NCI-H526 treated with DMSO at 0.1 percent for 48 hours (cell line): ENCODE measurements at places on chromosomes 12 and 14.

DNA sequence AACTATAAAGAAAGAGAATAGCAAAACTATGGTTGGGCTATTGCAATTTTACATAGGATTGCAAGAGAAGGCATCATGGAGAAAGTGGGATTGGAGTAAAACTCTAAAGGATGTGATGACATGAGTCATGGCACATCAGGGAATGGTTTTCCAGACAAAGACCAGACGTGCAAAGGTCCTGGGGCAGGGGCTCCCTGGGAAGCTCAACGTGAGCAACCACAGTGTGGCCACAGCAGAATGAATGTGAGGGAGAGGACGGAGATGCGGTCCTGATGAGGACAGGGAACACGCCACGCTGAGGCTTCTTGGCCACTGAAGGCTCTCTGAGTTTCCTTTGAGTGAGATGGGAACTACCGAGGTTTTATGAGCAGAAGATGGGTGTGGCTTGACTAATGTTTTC lies 38.2 kb downstream of the FZD10 start:
- no peak for DNase-seq

DNA sequence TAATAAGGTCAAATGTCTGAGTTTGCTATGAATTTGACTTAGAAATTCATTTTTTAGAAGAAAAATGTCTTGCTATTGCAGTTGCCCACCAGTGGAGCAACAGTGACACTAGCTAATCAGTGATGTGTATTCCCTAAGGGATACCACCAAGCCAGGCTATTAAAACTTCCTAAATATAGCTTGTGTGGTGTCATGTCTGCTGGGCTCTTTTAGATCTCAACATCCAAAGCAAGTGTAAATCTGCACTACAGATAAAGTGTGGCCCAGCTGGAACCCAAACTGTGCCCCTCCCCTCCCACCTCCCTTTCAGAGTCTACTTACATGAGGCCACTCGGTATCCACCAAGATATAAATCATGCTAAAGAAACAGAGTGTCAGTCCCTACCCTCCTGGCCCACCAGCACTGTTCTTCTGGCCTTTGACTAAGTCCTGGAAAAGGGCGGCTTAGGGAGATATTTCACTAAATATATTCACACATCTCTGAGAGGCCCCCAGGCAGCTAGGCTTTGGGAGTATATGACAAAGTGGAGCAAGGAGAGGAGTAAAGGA lies 53.8 kb downstream of the SLC35F4 start:
- DNase-seq = no peak

- no peak for DNase-seq
Observed at GRCh38 chr12:94404854-94405253, 54.8 kb downstream of the CEP83 start.

DNA sequence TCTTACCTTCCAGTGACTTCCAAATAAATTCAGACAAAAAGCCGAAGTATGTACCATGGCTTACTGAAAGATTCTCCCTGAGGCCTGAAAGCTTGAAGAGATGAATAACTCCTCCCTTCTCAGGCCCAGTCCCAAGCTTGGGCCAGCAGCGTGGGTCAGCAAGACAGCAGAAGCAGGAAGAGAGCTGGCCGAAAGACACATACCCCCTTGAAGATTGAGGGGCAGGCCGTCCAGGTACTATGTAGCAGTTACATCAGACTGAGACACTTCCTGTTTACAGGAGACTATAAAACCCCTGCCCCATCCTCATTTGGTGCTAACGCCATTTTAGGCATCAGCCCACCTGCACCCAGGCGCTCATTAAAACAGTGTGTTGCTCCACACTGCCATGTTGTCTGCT lies 15.0 kb downstream of the NDUFA12 start:
- no peak for DNase-seq

DNA sequence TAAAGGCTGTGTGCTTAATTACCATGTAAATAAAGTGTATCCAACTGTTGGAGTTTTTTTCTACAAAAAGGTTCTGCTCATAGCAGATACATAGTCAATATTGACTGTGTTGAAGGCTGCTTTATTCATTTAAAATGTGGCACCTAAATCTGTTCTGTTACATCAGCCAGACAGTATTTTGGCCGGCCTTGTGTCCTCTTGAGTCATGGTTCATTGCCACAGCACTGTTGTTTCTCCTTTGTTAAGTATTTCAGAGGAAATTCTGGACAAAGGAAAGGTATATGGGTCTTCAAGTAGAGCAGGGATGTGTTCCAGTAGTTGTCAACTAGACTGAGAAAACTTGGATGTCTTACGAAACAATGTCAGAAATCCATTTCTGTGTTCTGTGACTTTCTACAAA lies 95.5 kb downstream of the SLC38A6 start:
- DNase-seq = no peak

GRCh38 chr12:120474616-120474960 lies 5.0 kb upstream of the SRSF9 start:
- no peak for DNase-seq

GRCh38 chr12:82793751-82794281 lies 107.1 kb downstream of the TMTC2 start:
- DNase-seq = peak; percentile 41

- DNase-seq = no peak
Observed at GRCh38 chr12:73225371-73225937, 953.3 kb downstream of the TRHDE start.

DNA sequence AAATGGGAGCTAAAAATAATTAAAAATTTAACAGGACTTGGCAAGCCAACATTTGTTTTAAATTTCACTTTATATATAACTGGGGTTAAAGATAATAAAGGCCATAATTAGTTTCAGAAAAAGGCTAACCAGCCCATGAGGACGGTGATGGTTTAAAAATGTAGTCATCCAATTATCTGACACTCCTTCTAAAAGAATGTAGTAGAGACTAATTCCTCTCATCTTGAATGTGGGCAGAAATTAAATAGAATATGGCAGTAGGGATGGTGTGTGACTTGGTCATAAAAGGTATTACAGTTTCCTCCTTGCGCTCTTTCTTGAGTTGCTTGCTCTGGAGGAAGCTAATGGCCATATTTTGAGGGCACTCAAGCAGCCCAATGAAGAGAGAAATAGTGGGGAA lies 49.1 kb upstream of the PTPRB start:
- DNase-seq = no peak

DNA sequence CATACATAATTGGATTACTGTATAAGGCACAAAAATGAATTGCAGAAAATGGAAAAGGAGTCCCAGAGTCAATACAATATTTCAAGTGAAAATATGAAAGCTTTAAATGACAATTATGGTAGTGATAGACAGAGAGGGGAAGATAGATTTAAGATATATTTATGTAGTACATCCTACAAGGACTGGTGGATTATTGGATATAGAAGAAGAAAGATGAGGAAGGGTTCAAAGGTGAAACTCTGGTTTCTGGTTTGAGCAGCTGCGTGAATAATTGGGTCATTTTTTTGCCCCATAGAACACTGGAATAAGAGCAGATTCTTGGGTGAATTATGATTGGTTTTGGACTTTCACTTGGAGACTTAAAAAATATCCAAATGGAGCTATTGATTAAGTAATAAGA lies 19.4 kb downstream of the PIK3C2G start:
- no peak for DNase-seq

DNA sequence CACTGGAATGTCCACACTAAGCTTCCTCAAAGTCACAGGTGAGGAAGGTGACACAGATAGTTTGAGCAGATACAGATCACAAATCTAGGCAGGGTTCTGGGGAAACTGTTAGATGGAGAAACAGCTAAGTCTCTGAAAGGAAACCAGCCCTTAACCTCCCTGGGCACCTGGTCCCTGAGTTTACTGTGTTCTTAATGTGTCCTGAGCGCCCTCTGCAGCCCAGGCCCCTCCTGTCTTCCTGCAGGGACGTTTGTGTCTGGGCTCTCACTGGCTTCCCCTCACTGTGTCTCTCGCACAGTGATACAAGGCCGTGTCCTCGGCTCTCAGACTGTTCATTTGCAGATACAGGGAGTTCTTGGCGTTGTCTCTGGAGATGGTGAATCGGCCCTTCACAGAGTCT lies 684.3 kb downstream of the TMEM121 start:
- no peak for DNase-seq

DNA sequence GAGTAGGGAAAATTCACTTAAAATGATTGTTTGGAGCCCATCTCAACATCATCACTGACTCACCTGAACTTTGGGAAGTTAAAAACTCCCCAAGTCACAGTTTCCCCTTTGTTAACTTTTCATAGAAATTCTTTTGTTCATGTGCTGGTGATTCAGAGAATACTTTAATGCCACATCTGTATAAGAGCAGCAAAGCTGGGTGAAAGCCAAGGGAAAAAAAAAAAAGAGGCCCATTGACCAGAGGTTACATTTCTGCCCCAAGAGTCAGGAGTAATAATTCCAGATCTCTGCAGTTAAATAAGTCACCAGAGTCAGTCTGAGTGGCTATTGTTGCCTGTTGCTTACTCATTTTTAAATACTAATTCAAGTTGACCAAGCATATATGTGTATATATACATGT lies 136.4 kb upstream of the LGR5 start:
- no peak for DNase-seq

GRCh38 chr14:104140213-104140462 lies 1.8 kb downstream of the KIF26A start:
- no peak for DNase-seq

GRCh38 chr12:54280468-54281260 lies at the start of gene HNRNPA1:
Gene HNRNPA1, plus strand, starts transcription at chr12:54280726. Its CDS starts 82 bp downstream, at chr12:54280808.
- DNase-seq = peak; percentile 99

DNA sequence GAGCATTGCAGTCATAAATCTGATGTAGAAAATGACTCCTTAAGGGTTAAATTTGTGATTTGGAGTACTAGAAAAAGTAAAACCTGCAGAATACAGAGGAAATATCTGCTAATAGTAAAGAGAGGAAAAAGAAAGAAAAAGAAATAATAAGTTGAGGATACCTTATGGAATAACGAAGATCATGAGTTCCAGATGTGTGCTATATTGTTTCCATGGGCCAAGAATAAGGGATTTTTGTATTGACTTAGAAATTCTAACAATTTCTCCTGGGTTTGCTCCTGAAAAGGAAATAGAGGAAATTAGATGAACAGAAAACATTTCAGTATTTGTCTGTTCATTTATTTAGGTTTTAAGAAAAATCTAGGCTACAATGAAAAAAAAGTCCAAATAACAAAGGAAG lies 115.3 kb downstream of the ALG10B start:
- DNase-seq = no peak

DNA sequence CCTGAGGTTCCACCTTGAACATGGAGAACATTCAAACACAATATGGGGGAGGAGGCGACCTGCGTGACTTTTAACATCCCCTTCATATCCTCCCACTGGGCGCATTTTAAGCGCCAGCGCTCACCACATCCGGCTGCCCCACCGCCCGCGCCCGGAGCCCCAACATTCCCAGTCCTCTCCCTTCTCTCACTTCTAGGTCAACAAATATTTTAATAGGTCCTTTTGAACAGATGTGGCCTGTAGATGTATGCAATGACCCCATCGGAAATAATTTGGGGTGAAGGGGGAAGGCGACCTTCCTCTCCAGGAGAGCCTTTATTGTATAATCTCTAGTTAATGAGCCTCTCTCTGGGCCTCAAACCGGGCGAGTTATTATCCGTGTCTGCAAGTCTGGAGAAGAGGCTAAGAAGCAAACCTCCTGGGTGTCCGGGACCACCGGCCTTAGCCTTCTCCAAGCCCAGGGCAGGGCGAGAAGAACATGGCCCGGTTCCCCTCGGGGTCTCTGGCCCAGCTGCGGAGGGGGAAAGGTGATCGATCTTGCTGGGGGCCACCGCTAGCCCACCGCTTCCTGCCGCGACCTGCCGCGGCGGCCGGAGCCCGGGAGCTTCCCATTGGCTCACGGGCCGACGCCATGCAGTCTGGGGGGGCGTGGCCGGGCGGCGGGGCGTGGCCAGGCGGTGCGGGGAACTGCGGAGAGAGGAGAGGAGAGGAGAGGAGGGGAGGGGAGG lies 83.2 kb upstream of the HMGA2 start:
- DNase-seq = peak; percentile 5

- no peak for DNase-seq
Observed at GRCh38 chr14:54503486-54503885, 6.2 kb upstream of the CGRRF1 start.

- DNase-seq = no peak
Observed at GRCh38 chr12:8445731-8446130, 10.0 kb upstream of the CLEC6A start.

DNA sequence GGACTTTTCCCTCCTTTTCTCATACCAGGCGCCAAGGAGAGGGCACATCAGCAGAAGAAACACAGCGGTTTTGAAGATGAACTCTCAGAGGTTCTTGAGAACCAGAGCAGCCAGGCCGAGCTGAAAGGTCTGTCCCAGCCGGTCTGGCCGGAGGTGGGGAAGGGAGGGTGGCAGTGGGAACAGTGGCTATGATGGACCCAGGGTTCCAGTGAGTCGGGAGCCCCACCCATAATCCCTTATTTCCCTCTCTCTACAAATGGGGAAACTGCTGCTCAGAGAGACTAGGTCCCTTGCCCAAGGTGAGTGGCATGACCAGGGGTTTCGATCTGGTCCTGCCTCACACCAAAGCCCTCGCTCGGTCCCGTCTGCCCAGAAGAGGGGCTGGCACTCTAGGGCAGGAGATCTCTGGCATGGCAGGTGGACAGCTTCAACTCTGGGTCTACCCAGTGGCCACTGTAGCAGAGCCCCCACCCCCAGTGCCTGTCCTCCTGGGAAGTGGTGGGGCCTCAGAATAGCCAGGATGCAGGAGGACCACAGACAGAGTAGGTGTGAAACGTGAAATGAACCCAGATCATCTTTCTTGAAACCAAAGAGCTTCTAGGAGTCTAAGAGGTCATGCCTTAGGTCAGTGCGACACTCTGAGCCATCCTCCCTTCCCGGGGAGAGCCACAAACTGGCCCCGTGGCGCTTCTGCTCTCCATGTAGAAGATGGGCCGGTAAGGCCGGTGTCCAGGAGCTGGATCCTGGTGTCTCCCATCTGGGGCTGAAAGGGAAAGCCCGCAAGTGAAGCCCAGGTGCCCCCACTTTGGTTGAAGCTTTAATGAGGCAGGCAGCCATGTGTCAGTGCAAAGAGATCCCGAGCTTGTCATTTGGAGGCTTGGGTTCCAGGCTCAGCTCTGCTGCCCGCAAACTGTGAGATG lies 7.0 kb downstream of the CHGA start:
- no peak for DNase-seq

- no peak for DNase-seq
Observed at GRCh38 chr12:57998251-57998650, 56.9 kb downstream of the ATP23 start.

DNA sequence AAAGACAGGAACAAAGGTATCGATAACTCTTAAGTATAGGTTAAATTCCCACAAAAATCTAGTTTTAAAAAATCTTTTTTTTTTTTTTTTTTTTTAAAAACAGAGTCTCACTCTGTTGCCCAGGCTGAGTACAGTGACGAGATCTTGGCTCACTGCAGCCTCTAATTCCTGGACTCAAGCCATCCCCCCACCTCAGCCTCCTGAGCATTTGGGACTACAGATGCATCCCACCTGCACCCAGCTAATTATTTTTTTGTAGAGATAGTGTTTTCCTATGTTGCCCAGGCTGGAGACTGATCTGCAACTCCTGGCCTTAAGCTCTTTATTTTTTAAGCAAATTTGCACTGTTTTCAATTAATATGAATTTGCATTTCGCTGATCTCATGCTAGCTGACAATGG lies 9.8 kb downstream of the PSEN1 start:
- no peak for DNase-seq

- no peak for DNase-seq
Observed at GRCh38 chr12:107891967-107892366, 117.5 kb downstream of the ASCL4 start.

- no peak for DNase-seq
Observed at GRCh38 chr14:104642540-104642868, 37.9 kb upstream of the TMEM179 start.
